ENCODE measurements at places on chromosomes 13 and 19.
A peak's percentile ranks its signal among the peaks of the same experiment; 100 is the strongest.

DNA sequence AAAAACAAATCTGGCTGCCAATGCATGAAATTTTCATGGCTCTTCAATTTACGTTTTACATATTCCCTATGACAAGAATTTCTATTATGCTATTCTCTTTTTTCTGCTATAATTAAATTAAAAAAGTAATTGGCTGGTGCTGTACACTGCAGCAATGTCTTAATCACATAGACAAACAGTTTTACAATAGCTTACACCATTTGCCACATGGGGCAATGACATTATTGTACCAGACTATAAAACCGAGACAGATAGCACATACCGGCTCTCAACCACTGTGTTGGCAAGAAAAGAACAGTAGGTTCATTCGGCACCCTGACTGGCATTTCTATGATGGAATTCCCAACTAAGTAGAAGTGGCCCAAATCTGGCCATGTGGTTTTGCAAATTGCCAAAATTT is 67.7 kb downstream of the DACH1 start:
- DNase-seq, result no peak

- DNase-seq, result no peak
These were observed 5.9 kb downstream of the DAND5 start for GRCh38 chr19:12975221-12975741.

- DNase-seq, result no peak
These were observed 1075.2 kb downstream of the PCDH9 start for GRCh38 chr13:66154976-66155375.

DNA sequence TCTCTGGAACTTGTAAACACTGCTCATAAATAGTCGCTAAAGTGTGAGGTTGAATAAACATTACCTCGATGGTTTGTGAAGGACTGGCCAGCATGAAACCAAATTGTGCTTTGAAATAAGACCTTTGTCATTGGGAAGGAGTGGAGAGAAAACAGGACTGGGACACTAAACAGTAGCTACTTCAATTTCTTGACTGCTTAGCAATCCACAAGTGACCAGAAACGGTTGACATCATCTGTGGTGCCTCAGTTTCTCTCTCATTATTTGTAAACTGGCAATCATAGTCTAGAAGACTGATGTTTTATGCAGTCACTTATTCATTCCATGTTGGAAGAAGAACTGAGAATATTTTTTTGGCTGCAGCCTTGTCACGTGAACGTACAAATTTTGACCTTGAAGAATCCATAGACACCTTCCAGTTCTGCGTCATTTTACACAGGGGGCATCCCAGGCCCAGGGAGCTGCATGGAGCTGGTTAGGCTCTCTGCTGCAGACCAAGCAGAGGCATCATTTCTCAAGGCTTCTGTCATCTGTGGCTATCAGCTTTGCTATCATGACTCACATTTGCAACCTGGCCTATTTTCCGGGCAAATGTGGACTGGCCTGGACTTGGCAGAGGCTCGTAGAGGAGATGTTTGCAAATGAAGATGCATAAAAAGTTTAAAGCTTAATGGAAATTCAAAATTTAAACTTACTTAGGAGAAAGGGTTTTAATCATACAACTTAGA is 391.8 kb downstream of the FGF9 start:
- no peak for DNase-seq

DNA sequence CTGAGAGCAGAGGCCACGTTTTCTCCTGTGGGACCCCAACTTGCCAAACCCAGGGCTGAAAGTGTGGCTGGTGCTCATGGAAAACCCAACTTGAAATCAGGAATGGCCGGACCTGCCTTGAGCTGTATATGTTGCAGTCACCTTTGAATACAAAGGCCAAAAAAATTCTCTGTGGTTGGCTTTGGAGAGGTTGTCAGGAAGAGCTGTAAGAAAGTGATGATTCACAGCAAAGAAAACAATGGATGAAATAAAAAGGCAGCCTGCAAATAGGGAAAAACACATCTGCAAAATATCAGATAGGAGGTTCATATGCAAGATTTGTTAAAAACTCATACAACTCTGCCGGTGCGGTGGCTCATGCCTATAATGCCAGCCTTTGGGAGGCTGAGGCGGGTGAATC is 715.8 kb downstream of the UQCRFS1 start:
- peak; percentile 38 for DNase-seq

- DNase-seq, result no peak
These were observed 60.0 kb downstream of the ING1 start for GRCh38 chr13:110773480-110773879.

- no peak for DNase-seq
These were observed 51.5 kb downstream of the SOX21 start for GRCh38 chr13:94660695-94661326.

DNA sequence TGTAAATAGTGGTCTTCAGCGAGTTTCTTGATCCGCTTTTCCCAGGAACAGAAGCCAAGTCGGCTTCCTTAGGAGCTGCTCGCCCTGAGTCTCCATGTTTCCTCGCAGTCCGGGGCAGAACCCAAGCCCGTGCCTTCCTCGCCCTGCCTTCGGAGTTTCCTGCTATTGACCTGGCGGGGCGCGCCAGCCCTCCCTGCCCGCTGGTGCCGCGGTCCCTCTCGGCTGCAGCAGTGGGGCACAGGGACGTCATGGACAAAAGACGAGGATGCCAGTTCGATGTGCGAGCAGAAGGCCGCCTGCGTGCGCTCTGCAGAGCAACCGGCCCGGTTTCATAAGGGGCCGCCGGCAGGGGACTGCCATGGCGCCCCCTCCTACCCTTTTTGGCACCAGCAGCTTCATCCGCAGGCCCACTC is 156.6 kb downstream of the TM9SF2 start:
- no peak for DNase-seq

DNA sequence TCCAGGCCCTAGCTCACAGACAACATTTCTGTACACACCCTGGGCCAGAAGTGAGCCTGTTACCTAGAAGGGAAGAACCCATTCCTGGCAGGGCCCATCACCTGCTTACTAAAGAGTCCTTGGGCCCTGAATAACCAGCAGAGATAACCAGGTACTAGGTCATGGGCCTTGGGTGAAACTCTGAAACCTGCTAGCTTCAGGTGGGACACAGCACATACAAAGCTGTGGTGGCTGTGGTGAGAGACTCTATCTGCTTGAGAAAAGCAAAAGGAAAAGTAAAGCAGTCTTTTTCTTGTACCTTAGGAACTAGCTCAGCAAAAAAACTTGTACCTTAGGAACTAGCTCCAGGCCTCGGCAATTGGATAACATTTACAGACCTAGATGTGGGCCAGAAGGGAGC is 1895.9 kb upstream of the PCDH20 start:
- no peak for DNase-seq

- DNase-seq, result no peak
These were observed 121.6 kb upstream of the SPATA13 start for GRCh38 chr13:24038841-24039330.

DNA sequence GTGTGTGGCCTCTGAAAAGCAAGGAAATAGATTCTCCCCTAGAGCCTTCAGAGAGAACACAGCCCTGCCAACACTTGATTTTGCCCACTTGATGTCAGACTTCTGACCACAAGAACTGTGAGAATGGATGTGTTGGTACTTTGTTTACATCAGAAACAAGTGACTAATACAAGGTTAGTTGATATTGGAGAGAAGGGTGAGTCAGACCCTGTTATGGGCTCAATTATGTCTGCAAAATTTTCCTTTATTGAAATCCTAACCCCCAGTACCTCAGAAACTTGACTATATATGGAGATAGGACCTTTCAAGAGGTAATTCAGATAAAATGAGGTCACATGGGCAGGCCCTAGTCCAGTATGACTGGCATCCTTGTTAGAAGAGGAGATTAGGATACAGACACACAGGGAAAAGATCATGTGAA is 226.7 kb downstream of the RFC3 start:
- DNase-seq, result no peak

GRCh38 chr19:519449-519865 is 12.1 kb upstream of the CDC34 start:
- DNase-seq, result no peak

DNA sequence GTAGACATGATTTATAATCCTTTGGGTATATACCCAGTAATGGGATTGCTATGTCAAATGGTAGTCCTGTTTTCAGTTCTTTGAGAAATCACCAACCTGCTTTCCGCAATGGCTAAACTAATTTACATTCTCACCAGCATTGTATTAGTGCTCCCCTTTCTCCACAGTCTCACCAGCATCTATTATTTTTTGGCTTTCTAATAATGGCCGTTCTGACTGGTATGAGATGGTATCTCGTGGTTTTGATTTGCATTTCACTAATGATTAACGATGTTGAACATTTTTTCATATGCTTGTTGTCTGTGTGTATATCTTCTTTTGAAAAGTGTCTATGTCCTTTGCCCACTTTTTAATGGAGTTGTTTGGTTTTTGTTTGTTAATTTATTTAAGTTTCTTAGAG is 165.1 kb downstream of the PDS5B start:
- no peak for DNase-seq

DNA sequence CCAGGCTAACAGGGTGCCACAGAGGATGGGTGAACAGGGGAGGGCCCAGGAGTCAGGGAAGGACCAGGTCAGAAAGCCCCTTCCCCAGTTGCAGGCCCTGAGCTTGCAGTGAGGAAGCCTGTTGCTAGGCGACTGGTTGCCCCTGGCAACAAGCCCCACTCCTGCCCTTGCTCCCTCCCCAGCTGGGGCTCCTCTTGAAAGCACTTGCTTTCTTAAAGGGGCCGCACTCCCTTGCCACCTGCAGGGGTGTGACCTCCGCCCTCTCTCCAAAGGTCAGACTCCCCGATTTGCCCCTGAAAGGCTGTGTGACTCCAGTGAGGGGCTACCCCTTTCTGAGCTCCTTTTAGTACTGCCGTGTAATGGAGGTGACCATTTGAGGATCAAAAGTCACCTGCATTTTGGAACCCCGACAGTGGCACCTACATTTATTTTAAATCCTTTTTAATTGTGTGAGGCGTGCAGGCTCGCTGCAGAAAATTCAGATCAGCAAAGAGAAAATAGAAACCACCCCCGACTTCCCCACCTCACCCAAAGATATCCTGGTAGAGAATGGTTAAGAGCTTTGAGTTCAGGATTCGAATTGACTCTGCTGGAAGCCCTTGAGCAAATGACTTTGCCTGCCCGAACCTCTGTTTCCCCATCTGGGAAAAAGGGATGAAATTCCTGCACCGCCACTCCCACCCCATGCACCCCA is 4.8 kb downstream of the FCHO1 start:
- no peak for DNase-seq

GRCh38 chr19:48745208-48745995 is 1.3 kb downstream of the IZUMO1 start:
- peak; percentile 4 for DNase-seq

DNA sequence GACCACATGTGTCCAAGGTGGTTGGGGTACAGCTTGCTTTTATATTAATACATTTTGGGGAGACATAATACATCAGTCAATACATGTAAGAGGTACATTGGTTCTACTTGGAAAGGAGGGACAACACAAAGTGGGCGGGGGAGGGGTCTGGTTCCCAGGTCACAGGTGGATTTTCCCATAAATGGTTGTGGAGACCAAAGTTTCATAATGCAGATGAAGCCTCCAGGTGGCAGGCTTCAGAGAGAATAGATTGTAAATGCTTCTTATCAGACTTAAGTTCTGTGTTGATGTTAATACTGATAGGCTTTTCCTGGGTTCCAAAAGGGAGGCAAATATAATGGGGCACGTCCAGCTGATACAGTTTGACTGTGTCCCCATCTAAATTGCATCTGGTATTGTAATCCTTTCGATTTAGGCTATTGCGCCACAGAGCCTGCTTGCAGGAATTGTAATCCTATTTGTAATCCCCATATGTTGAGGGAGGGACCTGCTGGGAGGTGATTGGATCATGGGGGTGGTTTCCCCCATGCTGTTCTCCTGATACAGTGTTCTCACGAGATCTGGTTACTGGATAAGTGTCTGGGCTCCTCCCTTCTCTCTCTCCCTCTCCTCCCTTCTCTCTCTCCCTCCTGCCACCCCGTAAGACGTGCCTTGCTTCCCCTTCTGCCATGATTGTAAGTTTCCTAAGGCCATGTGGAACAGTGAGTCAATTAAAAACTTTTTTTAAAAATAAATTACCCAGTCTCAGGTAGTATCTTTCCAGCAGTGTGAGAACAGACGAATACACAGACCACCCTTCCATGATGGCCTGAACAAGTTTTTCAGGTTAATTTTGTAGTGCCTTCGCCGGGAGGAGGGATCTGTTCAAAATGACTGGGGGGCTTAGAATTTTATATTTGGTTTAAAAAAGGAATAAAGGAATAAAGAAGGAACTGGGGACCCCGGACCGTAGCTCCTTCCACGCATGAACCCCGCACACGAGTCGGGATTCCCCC is 44.9 kb downstream of the ZNF823 start:
- peak; percentile 75 for DNase-seq

- DNase-seq, result no peak
These were observed 2.1 kb downstream of the ZNF575 start for GRCh38 chr19:43534816-43535761.

GRCh38 chr19:55134736-55135135 is 14.3 kb downstream of the TNNT1 start:
- no peak for DNase-seq

DNA sequence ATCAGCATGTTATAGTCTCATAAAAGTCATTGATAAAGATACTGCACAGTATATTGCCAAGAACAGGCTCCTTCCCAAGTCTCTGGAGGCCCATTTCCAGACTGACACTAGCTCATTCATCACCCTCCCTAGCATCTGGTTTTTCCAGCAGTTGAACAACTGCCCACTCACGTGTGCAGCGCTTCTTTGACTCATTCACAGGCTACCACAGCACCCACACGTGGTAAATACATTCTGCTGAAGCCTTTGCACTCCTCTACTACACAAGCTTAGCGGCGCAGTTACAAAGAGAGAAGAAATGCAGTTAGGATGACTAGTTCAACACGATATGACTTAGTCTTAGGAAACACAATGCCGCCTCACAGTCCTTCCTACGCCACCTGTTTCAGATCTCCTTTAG is 87.7 kb downstream of the DOCK9 start:
- DNase-seq, result peak; percentile 56

- DNase-seq, result peak; percentile 70
These were observed 399.5 kb upstream of the MIR17HG start for GRCh38 chr13:90947976-90948375.

DNA sequence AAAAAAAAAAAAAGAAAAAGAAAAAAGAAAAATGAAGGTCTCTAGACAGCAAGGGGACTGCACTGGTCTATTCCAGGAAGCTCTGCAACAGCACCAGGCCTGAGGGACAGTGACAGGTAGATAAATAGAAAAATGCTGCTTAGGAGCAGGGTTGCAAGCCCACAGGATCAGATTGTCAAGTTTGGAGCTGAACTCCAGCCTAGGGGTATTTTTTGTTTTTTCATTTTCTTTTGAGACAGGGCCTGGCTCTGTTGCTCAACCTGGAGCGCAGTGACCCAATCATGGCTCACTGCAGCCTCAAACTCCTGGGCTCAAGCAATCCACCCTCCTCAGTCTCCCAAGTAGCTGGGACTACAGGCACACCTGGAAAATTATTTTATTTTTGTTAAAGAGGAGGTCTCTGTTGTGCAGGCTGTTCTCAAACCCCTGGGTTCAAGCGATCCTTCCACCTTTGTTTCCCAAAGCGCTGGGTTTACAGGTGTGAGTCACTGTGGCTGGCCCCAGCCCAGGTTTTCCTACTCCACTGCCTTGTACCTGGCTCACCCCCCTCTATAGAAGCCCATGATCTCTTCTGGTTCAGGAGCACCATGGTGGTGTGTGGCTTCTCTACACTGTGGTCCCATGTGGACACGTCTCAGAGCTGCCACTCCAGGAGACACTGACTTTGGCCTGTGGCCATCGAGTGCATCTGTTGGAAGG is 23.9 kb downstream of the POP4 start:
- no peak for DNase-seq

Measured in RCC 7860 (cell line).